Stimulated activated CD8-positive, alpha-beta memory T cell treated with anti-CD3 and anti-CD28 coated beads, Interleukin-4, amount 100 ng/mL, for 48 hours (primary cell): ENCODE measurements at places on chromosomes 16 and 17.

- no peak for DNase-seq
Measured at GRCh38 chr17:73773702-73774101, 129.5 kb upstream of the SDK2 start.

GRCh38 chr17:44307387-44308186 is 814 bp upstream of the RUNDC3A start:
- DNase-seq, result no peak

- DNase-seq, result peak; percentile 89
Measured at GRCh38 chr17:83200231-83200699, 120.9 kb downstream of the METRNL start.

DNA sequence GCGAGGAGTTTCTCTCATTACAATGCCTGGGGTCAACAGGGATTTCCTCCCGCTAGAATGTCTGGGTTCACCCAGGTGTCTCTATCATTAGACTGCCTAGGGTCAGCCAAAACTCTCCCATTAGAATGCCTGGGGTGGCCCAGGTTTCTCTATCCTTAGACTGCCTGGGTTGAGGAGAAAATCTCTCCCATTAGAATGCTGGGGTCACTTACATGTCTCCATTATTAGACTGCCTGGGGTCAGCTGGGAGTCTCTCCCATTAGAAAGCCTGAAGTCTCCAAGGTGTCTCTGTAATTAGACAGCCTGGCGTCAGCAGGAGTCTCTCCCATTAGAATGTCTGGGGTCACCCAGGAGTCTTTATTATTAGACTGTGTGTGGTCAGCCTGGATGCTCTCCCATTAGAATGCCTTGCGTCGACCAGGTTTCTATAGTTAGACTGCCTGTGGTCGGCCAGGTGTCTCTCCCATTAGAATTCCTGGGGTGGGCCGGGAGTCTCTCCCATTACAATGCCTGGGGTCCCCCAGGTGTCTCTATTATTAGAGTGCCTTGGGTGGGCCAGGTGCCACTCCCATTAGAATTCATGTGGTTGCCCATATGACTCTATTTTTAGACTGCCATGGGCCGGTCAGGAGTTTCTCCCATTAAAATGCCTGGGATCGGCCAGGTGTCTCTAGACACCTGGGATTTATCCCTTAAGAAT is 2272.1 kb downstream of the TP53TG3F start:
- no peak for DNase-seq

GRCh38 chr17:45282683-45283644 is 21.1 kb upstream of the SPATA32 start:
- no peak for DNase-seq

DNA sequence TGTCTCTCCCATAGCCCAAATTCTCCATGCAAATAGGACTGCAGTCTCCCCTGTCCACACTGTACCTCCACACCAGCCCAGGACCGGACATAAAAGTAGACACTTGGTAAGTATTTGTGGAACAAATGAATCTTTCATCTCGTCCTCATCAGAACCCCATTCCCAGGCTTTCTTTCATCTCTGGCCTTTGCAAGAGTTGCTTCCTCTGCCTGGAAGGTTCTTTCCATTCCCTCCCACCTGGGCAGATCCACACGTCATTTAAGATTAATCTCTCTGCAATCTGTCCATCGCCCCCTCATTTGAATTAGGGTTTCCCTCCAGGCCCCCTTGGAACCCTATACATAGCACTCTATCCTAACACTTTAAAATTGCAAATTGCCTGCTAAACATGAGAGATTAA is 3.9 kb upstream of the NXPH3 start:
- DNase-seq, result no peak

DNA sequence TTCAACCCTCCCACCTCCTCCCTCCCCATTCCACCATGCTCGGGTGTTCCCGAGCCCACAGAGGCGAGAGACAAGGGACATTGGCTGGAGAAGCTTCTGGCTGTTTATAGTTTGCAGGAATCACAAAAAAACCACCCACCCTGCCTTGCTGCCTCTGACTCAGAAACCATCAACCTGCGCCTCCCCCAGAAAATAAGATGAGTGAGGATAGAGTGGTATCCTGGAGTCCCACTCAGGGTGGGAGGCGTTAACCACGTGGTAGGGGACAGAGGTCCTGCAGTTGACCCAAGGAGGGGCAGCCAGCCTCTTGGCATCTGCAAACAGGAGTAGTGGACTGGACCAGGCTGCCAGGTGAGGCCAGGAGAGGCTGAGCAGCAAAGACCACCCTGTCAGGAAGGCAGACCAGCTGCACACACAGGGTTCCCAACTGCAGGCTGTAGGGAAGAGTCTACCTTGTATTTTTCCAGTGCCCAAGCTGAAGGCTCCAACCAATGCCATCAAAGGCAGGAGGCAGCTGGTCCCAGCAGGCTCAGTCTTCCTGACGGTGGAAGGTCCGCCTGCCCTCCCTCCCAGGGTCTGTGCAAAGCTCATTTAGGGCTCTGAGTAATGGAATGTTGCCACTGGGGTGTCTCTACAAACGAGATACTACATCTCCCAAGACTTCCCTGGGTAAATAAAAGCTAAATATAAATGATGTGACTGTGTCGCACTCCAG is 201.5 kb upstream of the TNRC6C start:
- DNase-seq, result no peak

GRCh38 chr16:62137996-62138395 is 101.8 kb upstream of the CDH8 start:
- DNase-seq, result no peak

DNA sequence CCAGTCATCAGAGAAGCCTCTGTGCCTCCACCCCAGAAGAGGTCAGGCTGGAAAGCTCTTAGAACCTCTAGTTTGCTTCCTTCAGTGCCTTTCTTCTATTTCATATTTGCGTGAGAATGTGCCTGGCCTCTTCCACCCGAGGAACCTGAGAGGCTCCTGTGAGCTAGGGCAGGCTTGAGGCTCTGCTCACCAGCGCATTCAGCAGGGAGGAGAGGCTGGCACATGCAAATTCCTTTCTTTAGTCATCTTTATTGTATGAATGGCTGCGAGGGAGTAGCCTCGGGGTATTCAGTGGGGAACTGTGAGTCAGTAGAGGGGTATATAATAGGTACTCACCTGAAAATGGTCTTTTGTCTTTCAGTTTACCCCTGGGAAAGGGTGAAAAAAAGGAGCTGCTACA is 268.3 kb downstream of the ABCC12 start:
- DNase-seq, result no peak

GRCh38 chr16:84595052-84595481 is 22.8 kb downstream of the COTL1 start:
- no peak for DNase-seq

- peak; percentile 81 for DNase-seq
Measured at GRCh38 chr17:57671667-57672632, 73.1 kb downstream of the CCDC182 start.

DNA sequence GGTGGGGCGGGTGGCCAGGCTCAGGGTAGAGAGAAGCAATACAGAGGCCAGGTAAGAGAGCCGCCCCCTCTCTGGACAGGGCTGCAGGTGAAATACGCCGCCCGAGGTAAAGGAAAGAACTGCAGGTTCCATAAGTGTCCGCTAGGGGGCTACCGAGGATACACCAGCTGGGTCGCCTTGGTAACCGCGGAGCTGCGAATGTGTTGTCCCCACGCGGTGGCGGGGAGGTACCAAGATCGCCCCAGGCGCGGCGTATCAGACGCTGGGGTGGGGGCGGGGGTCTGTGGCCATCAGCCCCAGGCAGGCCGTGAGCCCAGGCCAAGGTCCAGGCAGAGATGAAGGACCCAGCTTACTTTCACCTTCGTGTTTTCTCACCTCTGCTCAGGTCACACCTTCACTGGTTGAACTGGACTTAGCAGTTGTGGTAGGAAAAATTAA is 18.4 kb upstream of the ZFP90 start:
- peak; percentile 89 for DNase-seq

- no peak for DNase-seq
Measured at GRCh38 chr16:56547120-56547948, 17.5 kb upstream of the MT4 start.

DNA sequence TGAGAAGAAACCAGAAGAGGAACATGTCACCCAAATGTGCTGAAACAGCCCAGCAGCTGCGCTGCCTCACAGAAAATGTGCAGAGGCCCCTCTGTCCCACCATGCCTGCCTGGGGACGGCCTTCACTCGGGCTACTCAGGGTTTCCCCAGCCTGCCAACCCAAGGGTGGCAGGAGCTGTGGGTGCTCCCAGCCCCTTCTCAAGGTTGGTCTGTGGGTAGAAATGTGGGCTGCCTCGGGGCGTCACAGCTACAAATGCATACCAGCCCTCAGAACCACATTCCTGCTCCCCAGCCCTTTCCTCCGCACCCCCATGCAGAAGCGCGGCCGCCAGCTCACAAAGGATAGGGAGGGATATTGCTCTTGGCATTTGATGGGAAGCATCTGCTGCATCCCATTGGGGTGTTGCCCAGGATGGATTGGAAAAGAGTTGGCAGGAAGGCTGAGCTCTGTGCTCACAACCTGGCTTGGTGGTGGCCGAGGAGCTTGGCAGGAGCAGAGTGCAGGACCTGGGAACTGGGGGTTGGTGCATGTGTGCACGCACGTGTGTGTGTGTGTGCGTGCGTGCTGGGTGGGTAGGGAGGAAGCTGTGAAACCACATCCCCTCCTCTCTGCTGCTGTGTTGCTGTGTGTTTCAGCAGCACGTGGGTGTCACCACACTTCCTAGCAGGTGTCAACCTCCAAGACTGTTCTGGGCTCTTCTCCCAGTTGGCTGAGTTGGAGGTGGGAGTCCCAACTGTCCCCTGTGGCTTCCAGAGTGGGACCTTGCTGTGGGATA is 304.4 kb downstream of the SEC14L1 start:
- DNase-seq, result peak; percentile 83

- no peak for DNase-seq
Measured at GRCh38 chr16:49593424-49594040, 219.9 kb downstream of the C16orf78 start.

DNA sequence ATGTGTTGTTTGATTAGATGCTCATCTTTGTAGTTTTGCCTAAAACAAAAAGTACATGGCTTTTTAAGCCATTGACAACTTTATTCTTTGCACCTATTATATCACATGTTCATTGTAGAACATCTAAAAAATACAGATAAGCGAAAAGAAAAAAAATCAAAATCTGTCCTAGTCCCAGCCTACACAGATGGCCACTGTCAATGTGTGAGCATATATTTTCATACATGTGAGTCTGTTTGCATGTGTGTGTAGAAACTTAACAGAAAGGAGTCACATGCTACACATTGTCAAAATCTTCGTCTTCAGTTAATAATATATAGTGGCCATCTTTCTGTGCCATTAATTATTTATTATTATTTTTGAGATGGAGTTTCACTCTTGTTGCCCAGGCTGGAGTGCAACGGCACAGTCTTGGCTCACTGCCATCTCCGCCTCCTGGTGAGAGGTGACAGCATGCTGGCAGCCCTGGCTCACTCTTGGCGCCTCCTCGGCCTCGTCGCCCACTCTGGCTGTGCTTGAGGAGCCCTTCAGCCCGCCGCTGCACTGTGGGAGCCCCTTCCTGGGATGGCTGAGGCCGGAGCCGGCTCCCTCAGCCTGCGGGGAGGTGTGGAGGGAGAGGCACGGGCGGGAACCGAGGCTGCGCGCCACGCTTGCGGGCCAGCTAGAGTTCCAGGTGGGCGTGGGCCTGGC is 68.5 kb upstream of the AMZ2 start:
- DNase-seq, result no peak

- peak; percentile 77 for DNase-seq
Measured at GRCh38 chr17:83079352-83079747, at the start of gene METRNL. TSS of gene METRNL (plus strand) at chr17:83079609. CDS start at chr17:83079816, 207 bp downstream.

DNA sequence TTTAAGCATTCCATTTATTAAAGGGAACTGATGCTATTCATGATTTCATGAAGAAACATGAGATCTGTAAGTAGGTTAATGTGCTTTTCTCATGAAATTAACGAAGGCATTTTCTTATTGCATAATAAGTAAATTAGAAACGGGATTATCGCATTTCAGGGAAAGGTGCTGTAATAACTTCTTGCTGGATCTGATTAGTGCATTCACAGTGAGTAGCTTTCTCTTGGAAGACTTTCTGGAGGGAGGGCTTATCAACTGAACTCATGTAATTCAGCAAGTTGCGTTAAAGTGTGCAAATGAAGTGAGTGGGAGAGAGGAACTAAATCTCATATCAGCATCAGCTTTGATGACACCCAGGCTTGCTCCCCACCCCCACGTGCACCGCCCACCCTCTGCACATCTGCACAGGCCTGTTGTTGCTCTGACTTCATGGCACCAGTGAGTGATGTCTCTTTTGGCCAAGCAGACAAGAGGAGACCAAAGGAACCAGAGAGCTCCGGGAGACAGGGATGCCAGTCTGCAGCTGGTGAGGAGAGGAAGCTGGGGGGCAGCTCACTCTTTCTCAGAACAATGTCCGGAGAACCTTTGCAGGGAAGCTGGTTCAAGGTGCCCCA is 26.3 kb upstream of the GAS7 start:
- no peak for DNase-seq

- DNase-seq, result no peak
Measured at GRCh38 chr17:65780111-65780510, 218.7 kb upstream of the AXIN2 start.

GRCh38 chr17:9228408-9229159 is 207.3 kb downstream of the NTN1 start:
- DNase-seq, result no peak

GRCh38 chr17:82097919-82098168 is 192 bp downstream of the FASN start:
- no peak for DNase-seq

GRCh38 chr16:85436636-85437165 is 176.4 kb upstream of the GSE1 start:
- no peak for DNase-seq

GRCh38 chr17:29138971-29139691 is 41.1 kb downstream of the MYO18A start:
- peak; percentile 67 for DNase-seq

DNA sequence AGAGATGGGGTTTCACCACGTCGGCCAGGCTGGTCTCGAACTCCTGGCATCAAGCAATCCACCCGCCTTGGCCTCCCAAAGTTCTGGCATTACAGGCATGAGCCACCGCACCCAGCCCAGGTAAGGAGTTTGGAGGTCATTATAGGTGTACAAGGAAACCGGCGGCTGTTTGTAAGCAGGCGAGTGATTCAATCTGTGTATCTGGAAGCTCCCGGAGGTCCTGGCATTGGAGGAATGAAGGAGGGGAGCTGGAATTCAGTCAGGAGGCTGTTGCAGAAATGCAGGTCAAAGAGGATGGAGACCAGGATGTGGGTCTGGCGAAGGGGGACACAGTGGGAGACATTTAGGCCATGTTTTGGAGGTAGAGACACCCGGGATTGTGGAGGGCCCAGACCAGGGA is 18.8 kb downstream of the CDC42EP4 start:
- no peak for DNase-seq

DNA sequence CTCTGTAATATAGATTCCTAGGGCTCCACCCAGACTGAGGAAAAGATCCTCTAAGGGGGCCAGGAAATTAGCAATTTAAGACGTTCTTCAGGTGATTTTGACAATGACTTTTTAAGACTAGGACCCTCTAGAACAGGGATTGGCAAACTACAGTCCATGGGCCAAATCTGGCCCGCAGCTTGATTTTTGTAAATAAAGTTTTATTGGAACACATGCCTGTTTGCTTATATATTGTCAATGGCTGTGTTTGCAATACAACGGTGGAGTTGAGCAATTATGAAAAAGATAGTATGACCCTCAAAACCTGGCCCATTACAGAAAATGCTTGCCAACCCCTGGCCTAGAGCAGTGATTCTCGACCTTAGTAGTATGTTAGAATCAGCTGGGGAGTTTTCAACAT is 181.9 kb downstream of the SOX9 start:
- no peak for DNase-seq

- no peak for DNase-seq
Measured at GRCh38 chr17:43434902-43435319, 36.1 kb downstream of the ARL4D start.

- DNase-seq, result no peak
Measured at GRCh38 chr17:69503711-69504110, 89.2 kb downstream of the MAP2K6 start.
